MG63 (cell line): ENCODE measurements at places on chromosomes 13 and 19.

GRCh38 chr19:39352381-39353255 lies 10.4 kb downstream of the SAMD4B start:
- no peak for DNase-seq

- peak; percentile 27 for DNase-seq
Observed at GRCh38 chr13:77859450-77859849, 59.2 kb downstream of the EDNRB start.

GRCh38 chr13:27228131-27228530 lies 23.2 kb upstream of the RPL21 start:
- DNase-seq, result no peak

DNA sequence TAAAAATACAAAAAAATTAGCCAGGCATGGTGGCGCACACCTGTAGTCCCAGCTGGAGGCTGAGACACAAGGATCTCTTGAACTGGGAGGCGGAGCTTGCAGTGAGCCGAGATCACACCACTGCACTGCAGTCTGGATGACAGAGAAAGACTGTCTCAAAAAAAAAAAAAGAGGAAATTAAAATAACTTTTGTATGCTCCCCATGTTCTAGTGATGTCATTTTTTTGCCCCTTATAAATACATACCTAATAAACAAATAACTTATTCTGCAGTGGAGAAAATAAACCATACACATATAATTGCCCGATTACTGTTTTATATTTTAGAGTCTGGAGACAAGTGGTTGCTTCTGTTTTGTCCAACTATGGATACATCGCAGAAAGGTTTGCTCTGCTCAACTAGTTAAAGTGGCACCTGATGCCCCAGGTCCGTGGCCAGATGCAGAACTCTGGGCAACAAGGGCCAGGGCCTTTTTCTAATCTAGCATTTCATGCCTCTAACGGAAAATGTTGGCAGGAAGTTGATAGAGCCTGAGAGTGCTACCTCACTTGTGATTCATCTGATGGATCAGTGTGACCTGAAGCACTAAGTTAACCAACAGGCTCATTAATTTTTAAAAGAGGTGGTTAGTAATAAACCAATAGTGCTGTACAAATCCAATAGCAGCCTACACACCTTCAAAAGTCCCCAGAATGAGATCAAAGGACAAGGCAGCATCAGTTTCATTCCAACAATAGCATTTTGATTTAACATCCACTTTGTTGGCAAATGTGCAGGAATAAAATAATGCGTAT lies 18.8 kb downstream of the UBE2L5 start:
- no peak for DNase-seq

DNA sequence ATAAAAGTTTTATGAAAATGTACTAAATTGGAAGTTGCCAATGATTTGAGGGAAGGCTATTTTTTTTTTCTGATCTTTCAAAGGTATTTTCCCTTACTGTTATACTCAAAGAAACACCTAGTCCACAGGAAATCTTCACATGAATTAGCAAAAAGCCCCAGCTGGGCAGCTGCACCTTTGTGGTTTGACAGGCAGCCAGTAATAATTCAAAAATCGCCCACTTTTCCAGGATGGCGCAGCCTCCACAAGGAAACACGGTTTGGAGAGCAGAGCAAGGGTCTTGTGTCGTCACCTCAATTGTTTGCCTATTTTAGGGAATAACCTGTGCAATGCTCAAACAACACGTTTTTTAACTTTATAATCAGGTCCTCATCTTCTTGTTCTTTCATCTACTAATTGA lies 324.9 kb upstream of the GPC6 start:
- DNase-seq, result no peak

- no peak for DNase-seq
Observed at GRCh38 chr19:1634242-1634937, 18.0 kb downstream of the TCF3 start.

- DNase-seq, result no peak
Observed at GRCh38 chr13:96984051-96984508, 10.2 kb downstream of the OXGR1 start.

DNA sequence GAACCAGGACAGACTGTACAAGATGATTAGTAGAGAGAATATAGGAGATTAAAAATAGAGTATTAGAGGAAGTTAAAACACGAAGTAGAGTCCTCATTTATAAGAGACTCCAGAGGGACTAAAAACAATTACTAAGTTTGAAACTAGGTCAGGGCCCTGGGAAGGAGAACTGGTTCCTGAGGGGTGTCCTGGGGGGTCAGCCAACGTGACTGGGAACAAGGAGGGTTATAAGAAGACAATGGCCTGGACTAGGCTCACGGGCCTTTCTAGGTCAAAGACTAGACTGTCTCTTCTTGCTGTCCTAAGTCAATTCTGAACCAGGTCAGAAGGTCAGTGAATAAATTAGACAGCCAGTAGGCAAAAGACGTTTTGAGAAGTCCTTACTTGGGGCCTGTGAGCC lies 165.3 kb downstream of the IER2 start:
- DNase-seq, result no peak

DNA sequence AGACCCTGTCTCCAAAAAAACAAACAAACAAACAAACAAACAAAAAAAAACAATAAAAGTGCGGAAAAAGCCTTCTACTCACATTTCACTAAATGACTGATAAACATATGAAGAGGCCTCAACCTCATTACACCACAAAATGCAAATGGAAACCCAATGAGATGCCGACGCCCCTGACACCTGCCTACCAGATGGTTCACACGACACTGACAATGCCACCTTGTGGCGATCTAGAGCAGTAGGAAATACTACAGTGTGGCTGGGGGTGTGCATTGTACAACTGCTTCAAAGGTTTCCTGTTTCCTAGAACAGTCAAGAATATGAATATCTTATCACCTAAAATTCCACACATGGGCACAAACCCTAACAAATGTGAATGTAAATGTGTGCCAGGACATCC lies 14.0 kb downstream of the SCGB2B2 start:
- DNase-seq, result no peak

DNA sequence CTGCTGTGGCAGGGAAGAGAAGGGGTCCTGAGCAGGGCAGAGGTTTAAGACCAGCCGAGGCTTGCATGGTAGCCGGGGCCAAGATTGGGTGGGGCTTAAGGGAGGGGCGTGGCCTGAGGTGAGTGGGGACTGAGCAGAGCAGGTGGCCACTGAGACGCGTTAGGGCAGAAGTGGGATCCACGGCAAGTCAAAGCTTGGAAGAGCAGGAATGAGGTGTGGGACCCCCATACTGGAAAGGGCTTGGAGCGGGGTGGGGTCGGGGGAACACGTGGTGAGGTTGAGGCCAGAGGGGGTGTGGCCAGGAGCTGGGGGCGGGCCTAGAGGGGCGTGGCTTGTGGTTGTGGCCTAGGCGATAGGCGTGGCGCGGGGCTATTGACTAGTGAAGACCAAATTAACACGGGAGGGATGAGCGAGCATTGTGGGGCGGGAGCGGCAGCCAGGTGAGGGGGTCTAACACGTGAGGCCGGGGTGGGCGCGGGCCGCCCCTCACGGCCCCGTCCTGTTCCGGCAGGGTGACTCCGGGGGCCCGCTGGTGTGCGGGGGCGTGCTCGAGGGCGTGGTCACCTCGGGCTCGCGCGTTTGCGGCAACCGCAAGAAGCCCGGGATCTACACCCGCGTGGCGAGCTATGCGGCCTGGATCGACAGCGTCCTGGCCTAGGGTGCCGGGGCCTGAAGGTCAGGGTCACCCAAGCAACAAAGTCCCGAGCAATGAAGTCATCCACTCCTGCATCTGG lies 3.3 kb downstream of the CFD start:
- peak; percentile 40 for DNase-seq

DNA sequence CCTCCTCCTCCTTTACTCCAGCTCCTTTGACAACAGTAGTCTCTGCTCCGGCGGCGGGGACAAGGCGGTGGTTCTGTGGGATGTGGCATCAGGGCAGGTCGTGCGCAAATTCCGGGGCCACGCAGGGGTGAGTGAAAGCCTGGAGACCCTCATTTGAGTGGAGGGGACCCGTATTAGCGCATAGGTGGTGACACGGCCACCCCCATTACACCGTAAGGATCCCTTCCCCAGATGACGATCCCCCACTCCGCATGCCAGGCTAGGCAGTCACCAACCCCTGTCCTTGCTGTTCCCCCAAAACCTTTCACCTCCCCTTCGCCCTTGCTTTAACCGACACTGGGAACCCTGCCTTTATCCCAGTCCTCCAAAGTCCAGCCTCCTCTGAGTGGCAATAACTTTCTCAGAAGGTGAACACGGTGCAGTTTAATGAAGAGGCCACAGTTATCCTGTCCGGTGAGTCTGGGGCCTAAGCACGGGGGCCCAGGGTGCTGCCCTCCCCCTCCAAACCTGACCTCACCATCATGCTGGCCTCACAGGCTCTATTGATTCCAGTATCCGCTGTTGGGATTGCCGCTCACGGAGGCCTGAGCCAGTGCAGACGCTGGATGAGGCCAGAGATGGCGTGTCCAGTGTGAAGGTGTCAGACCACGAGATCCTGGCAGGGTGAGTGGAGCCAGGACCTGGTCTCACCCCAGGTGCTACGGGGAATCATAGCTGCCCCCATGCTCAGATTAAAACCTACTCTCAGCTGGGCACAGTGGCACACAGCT lies 3.7 kb downstream of the WDR83 start:
- no peak for DNase-seq

DNA sequence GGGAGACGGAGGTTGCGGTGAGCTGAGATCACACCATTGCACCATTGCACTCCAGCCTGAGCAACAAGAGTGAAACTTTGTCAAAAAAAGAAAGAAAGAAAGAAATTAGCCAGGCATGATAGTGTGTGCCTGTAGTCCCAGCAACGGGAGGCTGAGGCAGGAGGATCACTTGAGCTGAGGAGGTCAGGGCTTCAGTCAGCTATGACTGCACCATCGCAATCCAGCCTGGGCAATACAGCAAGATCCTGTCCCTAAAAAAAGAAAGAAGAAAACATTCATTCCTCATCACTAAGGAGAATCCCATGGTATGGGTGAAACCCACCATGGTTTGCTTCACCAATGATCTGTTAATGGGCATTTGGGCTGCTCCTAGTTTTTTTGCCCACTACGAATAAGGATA lies 13.0 kb upstream of the AP1M2 start:
- DNase-seq, result no peak

- DNase-seq, result no peak
Observed at GRCh38 chr19:31300422-31300821, 48.8 kb downstream of the TSHZ3 start.

- no peak for DNase-seq
Observed at GRCh38 chr19:34686455-34686854, 9.0 kb downstream of the ZNF302 start.

GRCh38 chr19:42252365-42253244 lies 2.3 kb downstream of the ERF start:
- DNase-seq, result no peak

DNA sequence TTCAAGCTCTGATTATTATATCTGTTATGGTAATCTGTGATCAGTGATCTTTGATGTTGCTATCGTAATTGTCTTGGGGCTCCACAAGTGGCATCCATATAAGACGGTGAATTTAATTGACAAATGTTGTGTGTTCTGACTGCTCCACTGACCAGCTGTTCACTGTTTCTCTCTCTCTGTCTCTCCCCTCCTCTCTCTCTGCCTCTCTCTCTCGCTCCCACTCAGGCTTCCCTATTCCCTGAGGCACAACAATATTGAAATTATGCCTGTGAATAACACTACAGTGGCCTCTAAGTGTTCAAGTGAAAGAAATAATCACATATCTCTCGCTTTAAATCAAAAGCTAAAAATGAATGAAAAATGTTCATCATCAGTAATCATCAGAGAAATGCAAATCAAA lies 4.4 kb upstream of the SACS start:
- DNase-seq, result no peak

GRCh38 chr19:48450441-48450840 lies 4.7 kb downstream of the GRWD1 start:
- no peak for DNase-seq

- DNase-seq, result peak; percentile 36
Observed at GRCh38 chr19:17448131-17448967, at the start of gene TMEM221. TMEM221 (minus strand) TSS chr19:17448668; CDS start chr19:17448462, 206 bp downstream.

DNA sequence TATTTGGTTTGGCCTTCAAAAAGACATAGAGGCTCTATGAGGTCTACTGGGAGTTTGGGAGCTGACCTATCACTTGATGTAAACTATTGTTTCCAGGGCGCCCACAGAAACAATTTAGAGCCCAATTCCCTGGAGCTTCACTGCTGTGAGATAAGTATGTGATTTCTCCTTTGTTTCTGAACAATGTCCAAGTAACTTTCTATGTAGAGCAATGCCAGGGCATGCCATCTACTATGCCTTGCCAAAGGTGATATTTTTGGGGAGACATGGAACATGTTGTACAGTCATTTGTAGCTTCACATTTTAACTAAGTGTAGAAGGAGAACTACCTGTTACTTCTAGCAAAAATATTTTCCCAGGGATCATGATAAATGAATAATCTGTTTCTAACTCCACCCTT lies 872.6 kb downstream of the GPC5 start:
- no peak for DNase-seq
